ENCODE measurements at places on chromosomes 13 and 19.

DNA sequence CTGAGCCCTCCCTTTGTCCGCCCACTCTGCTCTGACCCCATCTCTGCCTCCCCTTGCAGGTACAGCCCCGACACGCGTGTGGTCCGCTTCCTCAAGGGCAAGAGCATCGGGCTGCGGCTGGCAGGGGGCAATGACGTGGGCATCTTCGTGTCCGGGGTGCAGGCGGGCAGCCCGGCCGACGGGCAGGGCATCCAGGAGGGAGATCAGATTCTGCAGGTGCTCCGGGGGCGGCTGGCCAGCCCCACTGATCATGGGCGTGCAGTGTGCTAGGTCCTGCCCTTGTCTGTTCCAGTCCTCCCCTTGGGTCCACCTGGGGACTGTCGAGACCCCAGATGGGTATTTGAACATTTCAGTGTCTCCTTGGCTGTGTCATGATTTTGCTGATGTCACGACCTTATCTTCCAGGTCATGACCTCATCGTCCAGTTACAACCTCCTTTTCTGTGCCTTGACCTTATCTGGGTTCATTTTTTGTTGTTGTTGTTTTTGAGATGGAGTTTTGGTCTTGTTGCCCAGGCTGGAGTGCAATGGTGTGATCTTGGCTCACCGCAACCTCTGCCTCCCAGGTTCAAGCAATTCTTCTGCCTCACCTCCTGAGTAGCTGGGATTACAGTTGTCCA lies 25.3 kb downstream of the APBA3 start:
- no peak for DNase-seq

DNA sequence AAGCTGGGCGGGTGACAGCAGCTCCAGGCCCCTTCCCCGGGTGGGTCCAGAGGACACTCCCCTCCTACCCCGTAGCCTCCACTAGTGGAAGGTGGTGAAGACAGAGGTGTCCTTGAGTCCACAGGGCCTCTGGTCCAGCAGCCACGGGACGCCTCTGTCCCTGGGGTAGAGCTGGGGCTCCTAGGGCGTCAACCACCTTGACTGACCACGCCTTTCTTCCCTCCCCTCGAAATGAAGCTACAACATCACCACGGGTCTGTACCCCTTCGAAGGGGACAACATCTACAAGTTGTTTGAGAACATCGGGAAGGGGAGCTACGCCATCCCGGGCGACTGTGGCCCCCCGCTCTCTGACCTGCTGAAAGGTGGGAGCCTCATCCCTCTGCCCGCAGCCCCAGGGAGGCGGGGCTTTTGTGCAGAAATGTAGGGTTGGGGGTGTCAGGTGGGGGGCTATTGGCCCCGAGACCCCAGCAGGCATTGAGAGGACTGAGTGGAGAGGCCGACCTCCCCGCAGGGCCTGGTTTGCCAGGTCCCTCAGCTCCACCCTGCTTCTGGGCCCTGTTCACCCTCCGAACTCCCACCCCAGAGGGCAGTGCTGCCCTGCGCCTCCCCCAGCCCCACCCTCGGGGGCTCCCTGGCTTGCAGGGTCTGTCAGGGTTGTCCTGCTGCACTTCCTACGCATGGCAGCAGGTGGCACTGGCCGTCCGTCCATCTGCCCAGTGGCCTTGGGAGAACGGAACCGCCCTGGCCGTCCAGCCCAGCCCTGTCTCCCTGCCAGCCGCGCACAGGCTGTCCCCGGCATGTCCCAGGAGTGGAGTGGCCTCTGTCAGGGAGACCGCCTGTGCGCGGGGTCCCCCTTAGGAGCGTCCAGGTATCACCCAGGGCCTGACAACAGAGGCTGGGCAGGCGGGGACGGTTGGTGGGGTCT lies 15.7 kb downstream of the STK11 start:
- DNase-seq: no peak

DNA sequence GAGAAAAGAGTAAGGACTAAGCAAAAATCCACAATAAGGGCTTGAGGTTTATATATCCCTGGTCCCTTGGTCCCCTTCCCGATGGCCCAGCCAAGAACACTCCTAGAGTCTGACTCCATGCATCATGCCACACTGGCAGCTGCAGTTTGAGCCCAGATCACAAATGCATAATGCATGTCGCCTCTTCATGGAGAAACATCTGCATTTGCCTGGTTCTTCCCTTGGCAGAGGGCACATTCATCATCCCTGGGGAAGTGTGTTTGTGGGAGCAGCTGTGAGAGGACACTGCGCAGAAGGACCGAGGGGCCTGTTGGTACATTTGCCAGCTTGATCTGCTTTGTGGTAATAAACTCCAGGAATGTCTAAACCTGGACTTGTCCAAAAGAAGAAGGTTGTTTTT lies 731.8 kb downstream of the FGF9 start:
- no peak for DNase-seq

DNA sequence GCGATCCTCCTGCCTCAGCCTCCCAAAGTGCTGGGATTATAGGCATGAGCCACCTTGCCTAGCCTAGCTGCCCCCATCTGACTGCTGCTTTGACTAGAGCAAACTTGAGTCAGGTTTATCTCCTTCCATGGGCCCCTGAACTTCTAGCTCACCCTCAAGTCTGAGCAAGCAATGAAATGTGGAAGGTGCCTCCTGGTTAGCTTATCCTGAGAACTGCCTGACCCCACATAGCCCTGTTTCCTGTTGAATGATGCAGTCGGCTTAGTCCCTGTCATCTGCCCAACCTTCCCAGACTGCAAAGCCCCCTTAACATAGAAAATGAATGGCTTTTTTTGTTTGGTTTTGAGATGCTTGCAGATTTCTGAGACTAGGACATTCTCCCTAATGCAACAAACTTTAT lies 8.9 kb upstream of the TMEM160 start:
- DNase-seq: no peak

- DNase-seq: no peak
Measured at GRCh38 chr19:28494461-28494860, 718.5 kb downstream of the UQCRFS1 start.

DNA sequence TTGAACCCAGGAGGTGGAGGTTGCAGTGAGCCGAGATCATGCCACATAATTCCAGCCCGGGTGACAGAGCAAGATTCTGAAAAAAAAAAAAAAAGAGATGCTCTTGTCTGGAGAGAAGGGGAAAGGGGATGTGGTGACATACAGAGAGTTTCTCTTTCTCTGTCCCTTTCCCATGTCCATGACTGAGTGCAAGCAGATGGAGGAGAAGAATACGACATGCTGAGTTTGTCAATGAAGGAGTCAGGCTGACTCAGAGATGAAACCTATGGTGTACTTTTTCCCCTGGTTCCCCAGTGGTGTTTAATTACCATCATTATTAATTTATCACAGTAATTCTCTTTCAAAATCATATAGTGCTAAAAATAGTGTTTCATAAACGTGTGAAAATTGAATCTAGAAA lies 448.8 kb downstream of the FOXO1 start:
- DNase-seq: no peak

- no peak for DNase-seq
Measured at GRCh38 chr13:85582890-85583289, 216.3 kb downstream of the SLITRK6 start.

GRCh38 chr13:50651922-50652321 lies 191.6 kb downstream of the DLEU7 start:
- DNase-seq: no peak

GRCh38 chr19:38060331-38060730 lies 153.3 kb downstream of the SIPA1L3 start:
- DNase-seq: no peak

DNA sequence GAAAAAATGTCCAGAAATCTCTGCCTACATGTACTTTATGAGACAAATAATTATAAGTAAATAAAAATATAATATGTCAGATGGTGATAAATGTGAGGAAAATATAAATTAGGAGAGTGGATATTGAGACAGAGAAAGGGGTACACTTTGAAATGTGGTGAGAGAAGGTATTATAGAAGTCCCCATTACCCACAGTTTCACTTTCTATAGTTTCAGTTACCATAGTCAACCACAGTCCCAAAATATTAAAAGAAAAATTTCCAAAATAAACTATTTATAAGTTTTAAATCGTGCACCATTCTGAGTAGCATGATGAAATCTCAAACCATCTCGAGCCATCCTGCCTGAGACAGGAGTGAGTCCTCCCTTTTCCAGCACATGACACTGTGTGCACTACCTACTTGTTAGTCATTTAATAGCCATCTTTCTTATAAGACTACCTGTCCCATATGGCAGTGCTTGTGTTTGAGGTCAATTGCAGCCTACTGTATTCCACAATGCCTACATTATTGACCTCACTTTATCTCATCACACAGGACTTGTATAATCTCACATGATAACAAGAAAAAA lies 653.7 kb downstream of the DACH1 start:
- no peak for DNase-seq

- DNase-seq: no peak
Measured at GRCh38 chr13:19759669-19760068, 23.1 kb downstream of the PSPC1 start.

- DNase-seq: no peak
Measured at GRCh38 chr19:632579-633067, 714 bp downstream of the POLRMT start.

- DNase-seq: no peak
Measured at GRCh38 chr13:80341756-80342370, 937 bp upstream of the SPRY2 start.
